Foreskin keratinocyte (primary cell): ENCODE measurements at places on chromosomes 6 and 20. TPM values are rescaled to one million over a fixed set of nuclear protein-coding genes. Genes with fewer than 3 reads are reported as not detected.

Gene SCGN
- polyA plus RNA-seq = not detected in 2 replicates

GRCh38 chr6:143955971-143956370 lies 52.1 kb downstream of the PLAGL1 start:
- DNase-seq = no peak

Gene HTR1E
- polyA plus RNA-seq = not detected in 2 replicates

Gene GPLD1
- not detected in 2 replicates for polyA plus RNA-seq

- no peak for DNase-seq
Measured at GRCh38 chr20:47574616-47575364, 73.1 kb downstream of the NCOA3 start.

- no peak for DNase-seq
Measured at GRCh38 chr20:53138454-53139262, 166.5 kb downstream of the TSHZ2 start.

Gene ZBP1
- 0.08 TPM in 1 of 2 replicates, not detected in the other for polyA plus RNA-seq

DNA sequence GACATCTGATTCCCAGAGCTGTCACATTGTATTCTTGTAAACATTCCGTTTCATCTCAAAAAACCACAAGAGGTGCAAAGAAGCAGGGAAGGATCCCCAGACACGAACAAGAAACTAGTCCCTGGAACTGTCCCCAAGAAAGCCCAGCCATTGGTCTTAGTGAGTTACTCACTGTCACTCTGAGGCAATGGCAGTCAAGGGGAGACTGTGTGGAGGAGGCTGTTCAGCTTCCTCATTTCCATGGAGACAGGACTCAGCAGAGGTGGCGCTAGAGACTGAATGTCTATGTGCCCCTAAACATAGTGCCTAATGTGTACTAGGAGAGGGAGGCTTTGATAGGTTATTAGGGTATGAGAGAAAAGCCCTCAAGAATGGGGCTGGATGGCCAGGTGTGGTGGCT lies 11.1 kb downstream of the ULBP1 start:
- no peak for DNase-seq

Gene C20orf144
- polyA plus RNA-seq = 0.03 TPM in 1 of 2 replicates, not detected in the other

- no peak for DNase-seq
Measured at GRCh38 chr6:44233567-44234100, 10.2 kb downstream of the SLC29A1 start.

DNA sequence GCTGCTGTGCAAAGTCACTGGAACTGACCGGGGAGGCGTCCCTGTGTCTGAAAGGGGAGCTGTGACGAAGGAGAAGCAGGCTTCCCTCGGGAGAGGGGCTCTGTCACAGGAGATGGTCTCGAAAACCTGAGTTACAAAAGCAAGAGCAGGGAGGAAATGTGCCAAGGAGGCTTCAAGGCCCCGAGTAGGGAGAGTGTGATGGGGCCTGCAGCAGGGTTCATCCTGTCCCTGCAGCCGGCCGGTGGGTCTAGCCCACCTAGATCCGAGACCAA lies 16.7 kb downstream of the DYNLT1 start:
- no peak for DNase-seq

DNA sequence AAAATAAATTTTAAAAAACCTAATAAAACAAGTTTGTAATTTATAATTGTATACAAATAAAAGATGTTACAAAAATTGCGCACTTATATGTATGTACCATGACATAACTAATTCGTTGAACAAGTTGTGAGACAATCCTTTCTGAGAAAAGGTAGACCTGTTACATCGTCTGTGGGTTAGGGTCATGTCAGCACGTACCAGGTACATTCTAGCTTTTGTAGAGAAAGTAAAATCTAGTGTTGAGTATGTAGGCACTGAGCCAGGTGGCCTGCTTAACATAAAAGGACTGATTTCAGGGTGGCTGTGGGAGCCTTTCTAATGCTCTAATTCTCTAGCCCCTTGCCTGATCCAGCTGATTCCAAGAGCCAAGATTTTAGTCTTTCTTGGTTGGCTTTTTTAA lies 10.4 kb downstream of the RPL7L1 start:
- DNase-seq = no peak

DNA sequence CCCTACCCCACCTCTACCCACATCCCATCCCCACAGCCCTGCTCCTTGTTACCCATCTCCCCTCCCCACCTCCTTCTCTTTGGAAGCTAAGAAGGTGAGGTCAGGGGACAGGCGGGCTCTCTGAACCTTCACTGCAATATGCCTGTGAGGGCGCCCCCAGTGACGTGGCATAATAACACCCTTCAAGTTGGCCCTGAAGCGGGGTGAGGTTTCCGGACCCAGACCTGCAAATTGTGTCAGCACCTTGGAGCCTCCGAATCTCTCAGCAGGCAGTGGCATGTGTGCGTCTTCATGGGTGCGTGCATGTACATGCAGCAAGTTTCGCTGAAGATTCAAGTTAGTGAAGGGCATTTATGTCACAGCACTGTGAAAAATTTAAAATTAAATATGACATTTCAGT lies 114.6 kb downstream of the SOBP start:
- peak; percentile 71 for DNase-seq

DNA sequence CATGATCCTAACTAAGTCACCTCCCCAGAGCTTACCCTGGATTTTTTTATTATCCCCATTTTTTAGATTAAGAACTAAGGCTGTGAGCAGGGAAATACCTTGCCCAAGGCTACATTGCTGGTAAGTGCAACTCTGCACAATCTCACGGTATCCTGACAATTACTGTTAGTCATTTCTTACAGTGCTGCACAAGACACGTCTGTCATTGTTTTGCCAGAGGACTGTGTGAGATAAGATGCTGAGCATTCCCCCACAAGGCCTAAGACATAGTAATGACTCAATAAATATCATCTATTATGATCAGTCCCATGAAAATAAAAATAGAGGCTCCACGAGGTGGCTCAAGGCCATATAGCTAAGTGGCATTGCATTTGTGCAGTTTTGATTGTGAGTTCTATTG lies 21.0 kb downstream of the PFDN4 start:
- peak; percentile 56 for DNase-seq

DNA sequence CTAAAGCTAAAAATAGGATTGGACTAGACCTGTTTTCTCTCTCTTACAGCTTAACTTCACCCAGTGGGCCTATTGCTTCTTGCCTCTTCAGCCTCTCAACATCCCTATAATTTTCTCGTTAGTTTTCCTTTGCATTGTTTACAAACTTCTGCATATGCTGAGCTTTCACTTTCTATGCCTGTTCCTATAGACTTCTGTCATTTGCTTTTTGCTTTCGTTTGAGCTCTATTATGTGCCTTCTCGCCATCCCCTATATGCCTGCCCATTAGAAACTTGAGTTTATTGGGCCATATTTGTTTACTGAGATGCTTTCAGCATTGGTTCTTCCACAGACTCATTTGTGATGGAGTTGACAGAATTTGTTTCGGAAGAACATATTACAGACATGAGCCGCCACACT lies 40.9 kb downstream of the NCOA7 start:
- DNase-seq = no peak
